ENCODE measurements at places on chromosomes 5 and 9. TPM values are rescaled to one million over a fixed set of nuclear protein-coding genes. Genes with fewer than 3 reads are reported as not detected.

ORM2 gene
- not detected for total RNA-seq

SOX30 gene
- not detected for total RNA-seq

PROB1 gene
- 6.2 TPM for total RNA-seq

EGFL7 gene
- total RNA-seq = 8.9 TPM

KCNV2 gene
- total RNA-seq = not detected

ST8SIA4 gene
- total RNA-seq = 13.9 TPM

CSNK1A1 gene
- 268 TPM for total RNA-seq

IGIP gene
- 3.4 TPM for total RNA-seq

- no peak for DNase-seq
These were observed 7.6 kb downstream of the TMEM8B start for GRCh38 chr9:35836595-35836994.

DNA sequence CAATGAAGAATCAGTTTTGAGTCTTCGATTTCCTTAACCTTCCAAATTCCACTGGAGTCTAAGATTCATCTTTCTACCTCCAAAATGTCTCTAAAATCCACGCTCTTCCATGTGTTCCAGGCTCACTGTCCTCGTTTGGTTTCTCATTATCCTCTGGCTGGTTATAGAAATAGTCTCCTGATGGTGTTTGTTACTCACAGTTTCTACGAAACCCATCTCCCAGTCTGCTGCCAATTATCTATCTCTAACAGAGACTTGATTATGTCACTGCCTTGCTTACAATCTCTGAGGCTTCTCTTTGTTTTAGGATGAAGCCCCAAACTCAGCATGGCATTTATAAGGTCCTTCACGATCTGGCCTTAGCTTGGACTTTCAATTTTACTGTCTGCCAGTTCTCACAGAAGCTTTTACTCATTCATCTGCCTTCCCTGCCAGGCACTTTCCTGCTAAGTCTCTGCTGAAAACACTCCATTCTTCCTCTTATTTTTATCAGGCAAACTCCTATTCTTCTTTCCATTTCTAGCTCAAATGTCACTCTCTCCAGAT lies 339.6 kb upstream of the SGCD start:
- no peak for DNase-seq

DNA sequence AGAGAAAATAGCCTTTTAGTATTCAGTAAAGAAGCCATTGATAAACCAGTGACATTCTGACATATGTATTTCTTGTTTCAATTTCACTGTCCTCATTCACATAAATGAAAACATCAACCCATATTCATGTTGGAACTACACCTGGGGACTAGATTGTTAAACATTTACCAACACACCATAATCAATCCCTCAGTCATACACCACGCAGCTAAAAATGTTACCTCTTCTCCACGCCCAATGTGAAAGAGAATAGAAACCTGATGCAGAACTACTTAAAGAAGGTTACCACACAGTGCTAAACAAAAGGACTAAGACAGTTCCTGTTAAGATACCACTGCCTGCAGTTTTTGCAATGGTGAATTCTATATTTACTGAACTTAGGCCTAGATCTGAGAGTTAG lies 518.9 kb downstream of the PRELID2 start:
- DNase-seq = no peak

- peak; percentile 97 for DNase-seq
These were observed 60.7 kb downstream of the NSD1 start for GRCh38 chr5:177194268-177194667.

- DNase-seq = peak; percentile 11
These were observed 172.7 kb upstream of the RFX3 start for GRCh38 chr9:3698531-3698930.

- no peak for DNase-seq
These were observed 150.1 kb downstream of the MEF2C start for GRCh38 chr5:88732862-88733261.

DNA sequence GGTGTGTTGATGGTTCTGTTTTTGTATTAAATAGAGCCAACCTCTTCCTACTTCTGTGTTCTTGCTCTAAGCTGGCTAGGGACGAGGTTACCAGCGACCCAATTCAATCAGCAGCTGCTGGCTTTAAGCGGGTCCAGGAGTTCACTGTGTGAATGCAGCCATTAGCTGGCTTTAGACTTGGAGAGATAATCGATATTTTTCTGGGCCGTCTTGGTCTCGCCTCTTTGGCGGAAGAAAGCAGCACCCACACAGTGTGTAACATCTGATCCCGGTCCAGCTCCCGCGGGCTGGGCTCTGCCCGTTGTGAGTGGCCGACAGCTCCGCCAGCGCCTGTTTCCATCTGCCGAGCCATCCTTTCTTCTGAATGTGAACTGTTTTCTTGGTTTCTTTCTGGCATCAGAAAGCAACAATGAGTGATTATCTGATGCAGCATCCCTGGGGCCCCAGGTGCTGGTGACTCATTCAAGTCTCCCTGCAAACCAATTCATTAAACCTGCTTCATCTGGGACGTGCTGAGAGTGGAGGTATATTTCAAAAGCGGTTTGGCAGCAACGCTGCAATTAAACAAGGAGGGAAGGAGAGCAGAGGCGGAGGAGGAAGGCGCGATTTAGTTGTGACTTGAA lies 90.8 kb upstream of the IRX4 start:
- no peak for DNase-seq

- peak; percentile 29 for DNase-seq
These were observed 2.4 kb downstream of the ANXA6 start for GRCh38 chr5:151154931-151155774.

DNA sequence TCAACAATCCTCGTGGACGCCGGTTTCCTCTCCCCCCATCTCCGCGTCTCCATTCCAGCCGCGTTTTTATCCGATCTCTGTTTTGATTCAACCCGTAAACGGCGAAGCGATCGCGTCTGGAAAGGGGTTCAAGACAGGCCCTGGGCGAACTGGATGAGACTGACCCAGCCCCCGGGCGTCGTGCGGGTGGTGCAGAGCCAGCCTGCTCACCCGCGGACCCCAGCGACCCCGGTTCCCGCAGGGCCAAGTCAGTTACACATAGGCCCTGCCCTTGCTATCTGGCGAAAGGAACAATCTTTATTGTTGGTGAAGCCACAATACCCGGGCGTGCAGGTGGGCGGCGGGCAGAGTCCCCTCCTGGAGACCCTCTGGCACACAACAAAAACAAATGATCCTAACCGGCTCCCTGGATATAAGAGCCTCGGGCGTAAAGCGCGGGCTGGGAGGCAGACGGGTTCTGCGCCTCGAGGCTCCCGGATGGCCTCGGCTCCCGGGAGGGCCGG lies 1.8 kb downstream of the TLX3 start:
- no peak for DNase-seq

DNA sequence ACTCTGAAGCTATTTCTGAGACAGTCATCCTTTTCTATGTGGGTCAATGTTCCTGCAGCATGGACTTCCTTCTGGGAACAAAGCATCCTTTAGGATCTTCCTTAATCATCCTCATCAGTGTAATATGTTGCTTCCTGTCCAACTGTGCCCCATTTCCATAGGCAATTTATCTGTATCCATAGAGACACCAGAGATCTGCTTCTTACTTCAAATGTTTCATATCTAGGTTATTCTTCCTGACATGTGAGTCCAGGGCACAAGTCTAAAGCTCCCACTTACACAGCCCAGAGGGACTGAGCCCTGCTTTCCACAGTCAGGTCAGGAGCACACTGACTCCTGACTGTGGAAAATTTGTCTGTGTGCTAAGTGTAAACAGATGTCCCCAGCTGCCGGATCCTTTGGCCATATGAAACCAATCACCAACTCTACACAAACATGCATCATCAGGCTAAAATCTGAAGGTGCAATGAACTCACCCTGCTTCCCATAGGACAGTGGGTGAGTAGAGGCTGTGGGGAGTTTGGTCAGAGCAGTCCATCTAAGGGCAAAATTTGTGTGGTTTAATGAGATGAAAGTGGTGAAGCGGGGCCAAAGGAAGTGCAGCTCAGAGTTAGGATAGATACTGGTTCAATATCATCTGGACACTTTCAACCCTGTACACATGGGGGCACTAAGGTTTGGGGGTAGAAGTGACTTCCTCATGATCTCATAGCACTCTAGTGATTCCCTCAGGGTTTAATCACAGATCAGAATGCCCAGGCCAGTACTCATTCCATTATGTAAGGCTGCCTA lies 85.2 kb upstream of the TNC start:
- peak; percentile 47 for DNase-seq

DNA sequence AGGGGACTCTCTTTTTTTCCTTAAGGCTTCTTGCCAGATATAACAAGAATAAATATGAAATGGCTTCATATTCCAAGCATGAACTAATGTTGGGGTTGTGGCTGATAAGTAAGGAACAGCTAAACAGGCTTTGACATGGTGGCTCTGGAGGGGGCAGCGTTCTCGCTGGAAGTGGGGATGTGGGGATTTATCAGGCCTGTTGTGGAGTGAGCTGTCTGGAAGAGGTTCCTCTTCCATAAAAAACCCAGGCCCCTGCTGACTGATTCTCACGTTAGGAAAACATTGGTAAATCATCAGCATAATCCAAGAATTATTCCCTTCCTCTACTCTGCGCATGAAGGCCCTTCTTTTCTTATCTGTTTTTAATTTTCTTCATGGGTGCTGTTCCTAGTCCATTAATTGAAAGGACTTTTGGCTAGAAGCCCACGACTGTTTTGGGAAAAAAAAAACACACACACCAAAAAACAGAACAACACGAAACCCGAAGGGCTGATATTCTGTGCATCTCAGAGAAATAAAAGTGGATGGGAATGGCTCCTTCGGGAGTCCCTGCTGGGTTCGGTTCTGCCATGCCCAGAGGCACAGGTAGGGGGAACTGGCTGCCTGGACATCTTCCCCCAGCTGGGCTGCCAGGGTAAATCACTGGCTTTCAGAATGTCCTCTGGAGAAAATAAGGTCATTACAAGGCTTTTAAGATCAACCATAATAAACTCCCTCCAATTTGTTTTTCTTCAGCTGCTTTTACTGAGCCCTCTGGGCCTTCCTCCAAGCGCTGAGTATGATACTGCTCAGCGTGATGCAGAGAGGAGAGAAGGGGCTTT lies 297.0 kb downstream of the SLIT3 start:
- no peak for DNase-seq

DNA sequence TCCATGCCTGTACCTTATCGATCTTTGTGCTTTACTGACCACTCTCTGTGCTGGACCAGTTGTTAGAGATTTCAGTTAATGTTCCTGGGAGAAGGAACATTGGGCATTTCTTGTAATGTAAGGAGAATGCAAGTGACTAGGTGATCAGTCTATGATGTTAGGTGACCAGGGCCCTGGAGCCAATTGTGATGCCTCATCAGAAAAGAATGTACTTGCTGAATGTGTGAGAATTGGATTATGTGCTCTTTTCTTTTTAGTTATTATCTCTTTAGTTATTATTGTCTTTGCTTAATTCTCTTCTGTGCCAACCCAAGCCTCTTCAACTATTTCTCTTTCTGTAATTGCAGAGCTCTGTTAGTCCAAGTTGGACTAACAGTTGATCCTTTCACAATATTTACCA lies 92.9 kb downstream of the LRRC70 start:
- no peak for DNase-seq

GRCh38 chr9:122367774-122368460 lies 2.9 kb upstream of the PTGS1 start:
- DNase-seq = no peak

- peak; percentile 84 for DNase-seq
These were observed 7.2 kb downstream of the SOWAHA start for GRCh38 chr5:132820162-132820754.

DNA sequence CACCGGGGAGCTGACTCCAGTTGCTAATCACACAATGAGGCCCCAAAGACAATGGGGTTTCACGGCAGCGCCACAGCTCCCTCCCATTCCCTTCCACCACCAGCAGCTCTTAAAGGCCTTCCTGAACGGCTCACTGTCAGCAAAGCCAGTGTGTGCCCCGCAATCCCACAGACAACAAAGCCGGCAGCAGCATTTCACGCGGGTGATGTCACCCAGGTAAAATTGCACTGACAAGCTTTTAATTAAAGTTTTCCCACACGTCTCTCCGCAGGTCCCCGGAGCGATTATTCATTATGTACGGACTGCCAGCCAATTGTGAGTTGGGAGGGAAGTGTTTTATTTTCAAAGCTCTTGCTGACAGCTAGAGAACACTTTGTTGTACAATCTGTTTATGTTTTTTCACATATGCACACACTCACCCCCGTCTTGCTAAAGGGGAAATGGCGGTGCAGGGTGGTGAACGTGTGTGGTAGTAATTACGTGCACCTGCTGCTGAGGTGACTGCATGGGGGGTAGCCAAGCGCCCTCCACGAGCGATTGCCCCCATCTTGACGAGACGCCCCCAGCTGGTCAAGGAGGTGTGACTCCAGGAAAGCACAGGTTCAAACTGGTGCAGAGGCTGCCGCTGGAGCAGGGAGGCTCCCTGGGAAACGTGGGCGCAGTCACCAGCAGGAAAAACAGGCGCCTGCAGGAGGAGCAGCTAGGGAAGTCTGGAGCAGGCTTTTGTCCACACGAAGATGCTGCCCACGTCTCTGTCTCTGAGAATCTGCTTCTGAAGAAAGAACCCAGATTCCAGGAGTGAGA lies 65.0 kb downstream of the IRX2 start:
- no peak for DNase-seq

GRCh38 chr5:78600687-78601414 lies 47.7 kb downstream of the LHFPL2 start:
- DNase-seq = peak; percentile 84

DNA sequence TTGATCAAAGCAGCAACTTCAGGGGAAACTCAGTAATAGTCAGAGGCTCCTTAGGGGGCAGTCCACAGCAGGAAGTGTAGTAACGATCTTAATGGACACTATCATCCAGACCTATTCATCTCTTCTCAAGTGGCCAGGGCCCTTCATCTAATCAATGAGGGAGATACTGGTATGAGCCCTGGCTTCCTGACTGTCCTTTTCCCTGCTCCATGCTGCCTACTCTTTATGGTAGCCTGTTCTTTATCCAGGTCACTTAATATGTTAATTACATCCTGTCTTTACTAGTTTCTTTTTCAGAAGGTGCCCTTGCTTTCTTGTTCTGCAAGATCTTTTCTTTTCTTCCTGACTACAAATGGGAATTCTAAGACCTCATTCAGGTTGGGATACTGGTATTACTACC lies 197.1 kb downstream of the CAVIN4 start:
- DNase-seq = no peak

DNA sequence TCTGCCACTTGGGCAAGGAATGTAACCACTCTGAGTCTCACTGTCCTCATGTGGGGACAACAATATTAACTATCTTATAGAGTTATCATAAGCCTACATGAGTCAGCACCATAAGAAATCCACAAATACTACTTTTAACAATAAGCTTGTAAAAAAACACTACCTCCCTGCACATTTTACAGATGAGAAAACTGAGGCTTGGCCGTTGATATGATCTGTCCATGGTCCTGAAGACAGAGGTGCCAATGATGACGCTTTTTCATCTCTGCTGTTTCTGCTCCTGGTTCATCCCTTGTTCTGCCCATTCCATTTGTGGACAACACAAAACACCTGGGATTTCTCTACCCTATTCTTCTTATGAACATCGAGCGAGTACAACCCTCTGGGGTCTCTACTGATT lies 23.4 kb upstream of the STRBP start:
- DNase-seq = no peak

- no peak for DNase-seq
These were observed 12.3 kb downstream of the DCANP1 start for GRCh38 chr5:135434591-135435466.

- no peak for DNase-seq
These were observed 6.7 kb upstream of the SPATA31E1 start for GRCh38 chr9:87875831-87876545.

- DNase-seq = no peak
These were observed 46.1 kb upstream of the RIOK2 start for GRCh38 chr5:97229196-97229595.

Measured in LHCN-M2 (cell line).